ENCODE measurements at places on chromosomes 4 and X.

DNA sequence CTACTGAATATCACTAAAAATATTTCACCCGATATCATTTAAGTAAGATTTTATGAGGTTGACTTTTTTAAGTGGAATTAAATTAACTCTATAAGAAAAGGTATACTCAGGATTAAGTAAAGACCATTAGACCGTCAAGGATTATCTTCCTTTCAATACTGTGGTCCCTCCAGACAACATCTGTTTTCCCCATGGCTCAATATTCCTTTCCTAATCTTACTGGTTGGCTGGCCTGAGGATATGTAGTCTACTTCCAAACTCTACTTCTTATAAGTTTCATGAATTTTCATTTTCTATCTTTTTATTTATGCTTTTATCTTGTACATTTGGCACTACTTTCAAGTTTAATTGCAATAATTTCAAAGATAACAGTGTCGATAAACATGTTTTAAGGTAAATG lies 725.4 kb downstream of the PCDH7 start:
- no peak for DNase-seq

GRCh38 chr4:26489101-26489985 lies 941 bp downstream of the CCKAR start:
- DNase-seq, result no peak

GRCh38 chr4:135382280-135382959 lies 1180.8 kb upstream of the PABPC4L start:
- DNase-seq, result no peak

- DNase-seq, result no peak
Observed at GRCh38 chrX:30592831-30593230, 15.3 kb upstream of the TASL start.

GRCh38 chr4:114302472-114302871 lies 296.1 kb upstream of the UGT8 start:
- no peak for DNase-seq

DNA sequence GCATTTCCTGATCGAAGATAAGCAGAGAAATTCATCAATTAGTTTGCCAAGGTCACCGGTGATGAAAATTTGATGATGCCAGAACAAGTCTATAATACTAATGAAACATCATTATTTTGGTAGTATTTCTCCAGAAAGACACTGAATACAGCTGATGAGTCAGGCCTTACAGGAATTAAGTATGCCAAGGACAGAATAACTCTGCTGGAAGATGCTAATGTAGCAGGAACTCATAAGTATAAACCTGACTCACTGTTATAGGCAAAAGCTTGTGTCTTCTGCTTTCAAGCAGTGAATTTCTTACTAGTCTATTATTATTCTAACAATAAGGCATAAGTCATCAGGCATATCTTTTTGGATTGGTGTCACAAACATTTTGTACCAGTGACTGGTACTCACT lies 1825.1 kb upstream of the IGFBP7 start:
- no peak for DNase-seq

DNA sequence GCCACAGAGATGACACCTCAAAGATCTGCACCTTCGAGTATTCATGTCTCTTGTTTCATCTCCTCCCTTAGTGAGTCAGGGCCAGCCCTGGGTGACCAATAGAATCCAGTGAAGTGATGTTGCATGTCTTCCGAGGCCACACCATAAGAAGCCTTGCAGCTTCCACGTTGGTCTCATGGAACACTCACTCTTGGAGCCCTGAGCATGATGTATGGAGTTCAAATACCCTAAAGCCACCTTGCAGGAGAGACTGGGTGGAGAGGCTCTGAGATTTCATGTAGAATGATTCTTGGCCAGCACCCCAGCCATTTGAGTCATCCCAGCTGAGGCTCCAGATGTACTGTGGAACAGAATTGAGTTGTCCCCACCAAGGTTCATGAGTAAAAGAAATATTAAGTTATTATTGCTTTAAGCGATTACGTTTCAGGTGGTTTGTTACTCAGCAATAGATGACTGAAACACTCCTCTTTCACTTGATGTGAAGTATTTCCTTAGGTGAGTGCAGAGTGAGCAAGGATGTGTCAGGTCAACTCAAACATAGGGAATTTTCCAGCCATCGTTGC lies 5.0 kb upstream of the RP2 start:
- peak; percentile 21 for DNase-seq

GRCh38 chr4:113584407-113585150 lies 177.0 kb downstream of the CAMK2D start:
- no peak for DNase-seq

DNA sequence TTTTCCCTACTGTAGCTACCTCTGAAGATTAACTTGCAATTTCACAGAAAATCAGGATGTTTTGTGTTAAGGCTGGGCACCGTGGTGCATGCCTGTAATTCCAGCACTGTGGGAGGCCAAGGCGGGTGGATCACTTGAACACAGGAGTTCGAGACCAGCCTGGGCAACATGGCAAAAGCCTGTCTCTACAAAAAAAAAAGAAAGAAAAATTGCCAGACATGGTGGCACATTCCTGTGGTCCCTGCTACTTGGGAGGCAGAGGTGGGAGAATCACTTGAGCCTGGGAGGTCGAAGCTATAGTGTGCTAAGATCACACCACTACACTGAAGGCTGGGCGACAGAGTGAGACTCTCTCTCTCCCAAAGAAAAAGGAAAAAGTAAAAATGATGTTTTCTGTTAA lies 27.4 kb downstream of the APELA start:
- DNase-seq, result no peak

DNA sequence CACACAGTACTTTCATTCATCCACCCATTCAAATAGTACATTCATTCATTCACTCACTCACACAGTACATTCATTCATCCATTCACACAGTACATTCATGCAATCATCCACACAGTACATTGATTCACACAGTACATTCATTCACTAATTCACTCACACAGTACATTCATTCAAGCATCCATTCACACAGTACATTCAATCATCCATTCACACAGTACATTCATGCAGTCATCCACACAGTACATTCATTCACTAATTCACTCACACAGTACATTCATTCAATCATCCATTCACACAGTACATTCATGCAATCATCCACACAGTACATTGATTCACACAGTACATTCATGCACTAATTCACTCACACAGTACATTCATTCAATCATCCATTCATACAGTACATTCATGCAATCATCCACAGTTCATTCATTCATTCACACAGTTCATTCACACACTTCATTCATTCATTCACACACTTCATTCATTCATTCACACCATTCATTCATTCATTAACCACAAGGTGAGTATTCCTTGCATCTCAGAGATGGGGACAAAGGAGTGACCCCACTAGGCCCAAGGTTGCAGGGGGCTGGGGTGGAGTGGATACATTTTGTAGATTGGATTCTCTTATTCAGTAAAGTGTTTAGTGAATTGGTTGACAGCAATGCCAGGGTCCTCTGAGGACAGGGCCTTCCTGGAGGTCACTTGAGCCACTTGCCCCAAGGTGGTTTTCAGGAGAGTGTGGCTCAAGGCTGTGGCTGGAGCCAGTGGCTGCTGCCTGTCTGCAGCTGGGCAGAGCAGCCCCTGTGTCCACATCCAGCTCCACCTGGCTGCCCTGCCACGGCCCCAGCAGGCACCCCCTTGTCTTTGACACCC lies 4.3 kb upstream of the SPON2 start:
- DNase-seq, result no peak

- no peak for DNase-seq
Observed at GRCh38 chr4:14247767-14248166, 620.2 kb upstream of the BOD1L1 start.

DNA sequence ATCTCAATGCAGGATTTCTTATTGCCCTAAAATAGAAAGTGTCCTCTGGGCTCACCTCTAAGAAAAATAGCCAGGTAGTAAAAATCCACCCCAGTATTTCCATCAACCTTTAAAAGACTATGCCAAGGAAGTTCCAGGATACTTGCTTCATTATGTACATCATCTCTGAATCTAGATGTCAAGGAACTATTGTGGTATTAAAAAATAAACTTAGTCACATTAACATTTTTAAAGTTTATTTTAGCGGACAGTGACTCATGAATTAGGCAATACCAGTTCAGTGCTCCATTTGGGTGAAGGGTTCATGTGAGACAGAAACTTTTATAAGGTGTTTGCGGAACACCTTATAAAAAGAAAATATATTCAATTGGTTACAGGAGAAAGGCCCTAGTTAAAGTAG lies 209.2 kb downstream of the ADAM29 start:
- no peak for DNase-seq

DNA sequence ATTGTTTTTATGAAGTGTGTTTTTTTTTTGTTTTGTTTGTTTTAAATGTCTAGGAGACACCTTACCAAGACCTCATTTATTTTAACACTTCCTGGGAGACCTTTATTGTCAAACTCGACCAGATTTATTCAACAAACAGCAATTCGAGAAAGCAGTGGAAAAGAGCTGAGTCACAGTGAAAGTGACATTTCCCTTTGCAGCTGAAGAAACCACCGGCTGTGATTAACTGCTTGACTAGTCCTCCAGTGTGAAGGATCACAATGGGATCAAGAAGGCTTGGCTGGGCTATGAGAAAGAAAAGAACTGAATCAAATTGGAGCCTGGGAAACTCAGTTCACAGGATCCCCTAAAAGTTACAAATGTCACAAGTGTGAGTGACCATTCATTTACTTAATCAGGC lies 11.9 kb upstream of the ADH7 start:
- peak; percentile 12 for DNase-seq

DNA sequence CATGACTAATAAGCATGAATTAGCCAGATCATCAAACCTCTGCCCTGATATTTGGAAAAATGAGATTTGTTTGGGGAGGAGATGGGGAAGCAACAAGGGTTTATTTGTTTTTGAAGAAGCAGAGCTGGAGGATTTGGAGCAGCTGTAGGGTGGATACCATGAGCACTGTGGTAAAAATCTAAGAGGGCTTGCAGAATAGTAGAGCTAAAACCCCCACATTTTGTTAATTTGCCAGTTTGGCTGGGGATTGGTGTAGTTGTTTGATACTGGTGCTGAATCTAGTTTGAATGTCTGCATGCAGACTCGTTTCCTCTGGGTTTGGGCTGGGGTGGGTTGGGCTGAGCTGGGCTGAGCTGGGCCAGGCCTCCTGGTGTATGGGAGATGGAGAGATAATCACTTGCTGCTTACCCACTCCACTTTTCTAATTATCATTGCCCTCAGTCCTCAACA lies 43.7 kb downstream of the SMAD1 start:
- no peak for DNase-seq

- DNase-seq, result peak; percentile 19
Observed at GRCh38 chrX:78029663-78030062, 60.2 kb upstream of the PGAM4 start.

DNA sequence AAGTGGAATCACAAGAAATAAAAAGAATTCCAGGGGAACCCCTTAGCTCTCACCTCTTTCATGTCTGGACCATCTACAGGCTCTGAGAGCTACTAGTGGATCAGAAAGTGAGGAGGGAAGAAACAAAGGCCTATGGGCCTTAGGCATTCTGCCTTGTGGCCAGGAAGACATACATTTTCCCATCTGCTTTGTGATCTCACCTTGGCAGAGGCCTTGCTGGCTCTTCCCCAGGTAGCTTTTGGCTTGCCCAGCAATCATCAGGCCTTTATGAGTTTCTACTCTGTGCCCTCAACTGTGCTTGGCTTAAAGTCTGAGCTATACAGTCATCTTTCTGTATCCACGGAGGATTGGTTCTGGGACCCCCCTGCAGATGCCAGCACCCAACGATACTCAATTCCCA lies 28.3 kb upstream of the CD99L2 start:
- no peak for DNase-seq

- DNase-seq, result peak; percentile 78
Observed at GRCh38 chr4:7183161-7183560, 9.2 kb upstream of the SORCS2 start.

- DNase-seq, result no peak
Observed at GRCh38 chr4:24768006-24768405, 27.4 kb upstream of the SOD3 start.

DNA sequence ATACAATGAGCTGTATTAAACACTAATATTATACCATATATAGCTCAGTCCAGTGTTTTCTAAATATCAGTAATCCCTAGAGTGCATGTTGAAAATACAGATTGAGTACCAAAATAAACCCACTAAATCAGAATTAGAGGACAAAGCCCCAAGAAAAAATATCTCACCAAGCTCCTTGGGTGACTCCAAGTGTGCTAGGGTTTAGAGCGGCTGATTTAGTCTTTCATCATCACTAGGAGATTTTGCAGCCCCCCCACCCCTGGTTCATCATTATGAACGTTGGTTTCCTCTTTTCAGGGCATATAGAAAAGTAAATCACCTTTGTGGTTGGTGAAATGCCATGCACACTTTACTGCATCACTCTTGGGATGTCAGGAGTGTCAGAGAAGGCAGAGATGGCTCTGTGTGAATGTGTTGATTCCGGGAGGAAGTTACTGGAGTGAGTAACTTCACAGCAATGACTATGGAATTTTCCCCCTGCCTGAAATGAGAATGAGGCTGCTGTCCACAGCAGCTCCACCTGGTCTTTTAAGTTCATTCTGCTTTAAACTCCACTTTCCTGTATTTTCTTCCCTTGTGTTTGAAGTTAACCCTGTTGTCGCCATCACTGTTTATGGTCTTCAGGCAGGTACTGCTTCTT lies 25.2 kb upstream of the ANAPC4 start:
- no peak for DNase-seq

DNA sequence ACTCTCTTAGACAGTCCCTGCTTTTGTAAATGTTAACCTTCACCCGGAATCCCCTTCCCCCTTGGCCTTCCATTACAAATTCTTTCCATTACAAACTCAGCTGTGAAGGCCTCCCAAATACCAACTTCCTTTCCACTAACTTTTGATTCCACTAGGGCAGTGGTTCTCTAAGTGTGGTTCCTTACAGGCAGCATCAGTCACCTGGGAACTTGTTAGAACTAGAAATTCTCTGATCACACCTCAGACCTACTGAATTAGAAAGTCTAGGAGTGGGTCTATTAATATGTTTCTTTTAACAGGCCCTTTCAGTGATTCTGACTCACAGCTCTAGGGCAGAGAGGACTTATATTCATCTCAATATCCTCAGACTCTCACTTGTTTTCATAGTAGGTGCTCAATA lies 19.0 kb upstream of the MRPL1 start:
- no peak for DNase-seq

GRCh38 chr4:71559957-71560571 lies 221.2 kb downstream of the SLC4A4 start:
- DNase-seq, result no peak

GRCh38 chr4:127936974-127937373 lies 28.0 kb downstream of the MFSD8 start:
- no peak for DNase-seq

DNA sequence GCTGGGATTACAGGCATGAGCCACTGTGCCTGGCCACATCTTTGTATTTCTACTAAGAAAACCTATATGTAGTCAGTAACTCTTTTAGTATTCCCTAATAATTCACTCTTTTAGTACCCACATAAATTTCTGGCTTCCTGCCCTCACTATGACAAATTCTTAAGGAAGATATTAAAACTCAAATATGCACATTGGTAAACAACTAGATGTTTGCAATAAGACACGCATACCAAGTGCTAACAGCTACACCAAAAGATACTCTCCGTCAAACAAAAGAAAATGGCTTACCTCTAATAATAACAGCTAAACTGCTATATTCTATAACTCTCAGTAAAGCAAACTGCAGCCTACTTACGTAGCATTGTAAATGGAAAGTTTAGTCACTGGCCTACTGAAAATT lies 6.3 kb downstream of the UBA6 start:
- no peak for DNase-seq
